Jurkat, Clone E6-1 (cell line): ENCODE measurements at places on chromosomes 7 and 10.
A peak's percentile ranks its signal among the peaks of the same experiment; 100 is the strongest.

GRCh38 chr7:120221666-120222065 is 51.3 kb upstream of the KCND2 start:
- DNase-seq = no peak

- no peak for DNase-seq
Observed at GRCh38 chr7:100893910-100894721, 1.6 kb downstream of the ACHE start.

GRCh38 chr7:124836173-124836572 is 70.6 kb upstream of the GPR37 start:
- DNase-seq = no peak

DNA sequence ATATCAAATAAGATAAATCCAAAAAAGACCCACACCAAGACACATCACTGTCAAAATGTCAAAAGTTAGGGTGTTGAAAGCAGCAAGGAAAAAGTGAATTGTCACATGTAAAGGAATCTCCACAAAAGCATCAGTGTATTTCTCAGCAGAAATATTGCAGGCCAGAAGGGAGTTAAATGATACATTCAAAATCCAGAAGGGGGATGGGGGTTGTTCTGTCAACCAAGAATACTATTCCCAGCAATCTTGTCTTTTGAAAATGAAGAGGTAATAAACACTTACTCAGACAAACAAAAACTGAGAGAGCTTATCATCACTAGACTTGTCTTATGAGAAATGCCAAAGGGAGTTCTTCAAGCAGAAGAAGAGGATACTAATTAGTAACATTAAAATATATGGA is 191.1 kb upstream of the NOBOX start:
- no peak for DNase-seq

DNA sequence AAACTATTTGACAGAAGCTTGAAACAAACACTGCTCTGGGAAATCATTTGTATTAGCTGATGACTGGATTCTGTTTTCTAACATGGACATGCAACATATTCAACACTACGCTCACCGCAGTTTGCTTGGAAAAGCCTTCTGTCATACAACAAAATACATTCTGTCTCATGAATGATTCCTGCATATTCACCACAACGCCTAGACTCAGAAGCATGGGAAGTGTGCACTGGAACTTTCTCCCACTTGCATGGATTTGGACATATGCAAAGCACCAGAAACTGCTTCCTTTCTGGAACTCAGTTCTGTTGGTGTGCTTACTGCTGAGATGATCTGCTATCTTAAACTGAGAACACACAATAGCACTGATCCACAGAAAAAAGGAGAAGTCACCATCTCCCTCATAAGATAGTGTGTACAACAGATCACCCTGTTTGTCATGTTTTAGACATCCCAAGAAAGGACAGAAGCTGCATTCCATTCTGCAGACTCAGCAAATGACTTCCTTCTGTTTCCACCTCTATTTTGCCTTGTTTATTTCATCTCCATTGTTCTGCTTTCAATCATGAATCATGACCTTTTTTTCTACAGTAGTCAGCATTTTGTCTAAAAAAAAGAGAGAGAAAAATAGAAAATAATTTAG is 115.8 kb downstream of the HTR7 start:
- no peak for DNase-seq

DNA sequence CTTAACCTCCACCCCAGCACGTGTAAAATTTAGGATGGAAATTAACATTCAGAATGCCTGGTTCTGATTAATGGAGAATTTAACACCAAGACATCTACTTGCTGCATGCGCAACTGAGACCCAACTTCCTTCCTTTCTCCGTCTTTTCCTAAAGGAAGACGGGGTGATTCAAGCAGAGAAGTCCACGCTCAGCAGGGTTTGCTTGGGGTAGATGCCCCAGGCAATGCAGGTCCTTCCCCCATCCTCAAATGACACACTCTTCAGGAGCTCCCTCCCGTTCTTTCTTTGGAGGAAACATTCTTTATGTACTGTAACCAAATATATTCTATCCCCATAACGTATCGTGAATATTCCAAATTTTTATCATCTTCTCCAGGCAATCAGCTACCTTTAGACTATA is 47.0 kb downstream of the FAM171A1 start:
- DNase-seq = no peak

DNA sequence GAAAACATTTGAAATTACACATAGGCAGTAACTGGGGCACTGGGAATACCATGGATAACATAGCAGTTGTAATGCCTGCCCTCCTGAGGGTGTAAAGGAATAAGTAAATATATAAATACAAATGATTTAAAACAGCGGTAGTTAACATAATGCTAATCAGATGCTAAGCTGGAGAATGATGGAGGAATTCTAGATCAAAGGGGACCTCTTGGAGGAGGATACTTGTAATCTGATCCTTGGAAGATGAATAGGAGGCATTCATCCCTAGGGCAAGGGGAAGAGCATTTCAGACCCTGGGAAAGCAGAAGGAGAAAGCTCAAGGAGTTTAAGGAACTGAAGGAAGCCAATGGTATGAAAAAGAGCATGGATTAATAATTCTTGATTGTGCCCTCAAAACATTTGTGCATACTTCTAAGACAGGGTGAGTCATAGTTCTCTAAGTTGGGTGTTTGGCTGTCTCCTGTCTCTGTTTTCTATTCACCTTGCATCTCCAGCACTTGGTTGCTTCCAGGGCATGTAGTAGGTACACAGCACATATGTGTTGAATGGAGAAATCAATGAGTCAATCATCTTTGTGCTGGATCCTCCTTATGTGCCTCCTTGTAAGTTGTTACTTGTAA is 54.8 kb upstream of the PLPP4 start:
- DNase-seq = no peak

DNA sequence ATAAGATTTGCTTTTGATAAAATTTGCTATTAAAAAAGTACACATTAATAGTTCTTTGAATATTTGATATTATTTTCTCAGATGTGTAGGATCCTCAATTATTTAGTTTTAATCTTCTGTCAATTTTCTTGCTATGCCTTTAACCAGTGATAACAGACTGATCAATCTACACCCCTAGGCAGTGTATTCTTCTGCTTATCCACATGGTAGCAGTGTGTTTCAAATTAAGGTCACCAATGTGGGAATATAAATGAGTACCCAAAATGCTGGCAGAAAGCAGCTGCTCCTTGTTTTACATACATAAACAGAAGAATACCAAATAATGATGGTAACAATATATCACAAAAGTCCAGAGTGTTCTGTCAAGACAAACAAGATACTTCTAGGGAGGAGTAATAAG is 87.0 kb downstream of the SKAP2 start:
- no peak for DNase-seq

DNA sequence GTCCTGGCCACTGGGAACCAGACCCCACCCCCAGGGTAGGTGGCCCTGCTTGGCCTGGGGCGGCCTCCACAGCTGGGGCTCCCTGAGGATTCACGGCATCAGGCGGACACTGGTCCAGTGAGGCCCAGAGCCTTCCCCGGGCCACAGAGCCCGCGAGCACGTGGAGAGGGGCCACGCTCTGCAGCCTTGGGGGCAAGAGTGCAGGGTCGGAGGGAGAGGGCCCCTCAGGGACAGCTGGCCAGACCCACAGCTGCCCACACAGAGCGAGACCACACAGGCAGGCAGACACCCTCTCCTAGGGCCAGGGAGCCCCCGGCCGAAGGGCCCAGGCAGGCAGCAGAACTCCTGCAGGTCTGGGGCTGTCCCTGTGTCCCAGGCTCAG is 10.7 kb downstream of the VENTX start:
- DNase-seq = no peak

GRCh38 chr7:156157409-156158012 is 345.2 kb upstream of the SHH start:
- no peak for DNase-seq

- peak; percentile 85 for DNase-seq
Observed at GRCh38 chr10:103125323-103126267, 67.5 kb downstream of the NT5C2 start.

GRCh38 chr7:73681031-73681430 is 2.2 kb downstream of the DNAJC30 start:
- DNase-seq = no peak
